Activated CD8-positive, alpha-beta memory T cell treated with anti-CD3 and anti-CD28 coated beads, Interleukin-2, amount 10 ng/mL, durations not matched to agents 7 days and 5 days (primary cell): ENCODE measurements at places on chromosomes 7 and 10. TPM values are rescaled to one million over a fixed set of nuclear protein-coding genes. Genes with fewer than 3 reads are reported as not detected.

ALOX5 gene
- 1.9 TPM for total RNA-seq

DNA sequence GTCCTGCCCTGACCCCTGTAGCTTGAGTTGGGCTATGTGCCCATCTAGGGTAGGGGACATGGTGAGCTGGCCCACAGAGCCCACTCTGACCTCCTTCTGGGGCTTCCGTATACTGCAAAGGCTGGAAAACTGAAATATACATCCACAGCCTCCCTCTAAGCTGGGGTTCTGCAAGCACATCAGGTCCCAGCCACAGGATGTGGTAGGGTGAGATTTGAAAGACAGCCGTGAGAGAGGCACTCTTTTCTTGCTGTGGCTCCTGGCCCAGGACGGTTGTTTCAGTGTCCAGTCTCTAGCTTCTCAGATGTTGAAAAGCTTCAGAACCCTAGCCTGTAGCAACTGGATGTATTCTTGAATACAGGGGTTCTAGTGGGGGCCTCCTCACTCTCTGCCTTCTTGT is 60.1 kb upstream of the ADRB1 start:
- peak; percentile 73 for DNase-seq

GRCh38 chr10:118307220-118307619 is 34.9 kb downstream of the FAM204A start:
- no peak for DNase-seq

GRCh38 chr10:31921031-31921430 is 7.6 kb downstream of the ARHGAP12 start:
- peak; percentile 47 for DNase-seq

- no peak for DNase-seq
Observed at GRCh38 chr10:89364531-89364930, 13.3 kb upstream of the IFIT1B start.

FAS gene
- 73.7 TPM for total RNA-seq

TMEM72 gene
- not detected for total RNA-seq

PTF1A gene
- total RNA-seq, result not detected

DNA sequence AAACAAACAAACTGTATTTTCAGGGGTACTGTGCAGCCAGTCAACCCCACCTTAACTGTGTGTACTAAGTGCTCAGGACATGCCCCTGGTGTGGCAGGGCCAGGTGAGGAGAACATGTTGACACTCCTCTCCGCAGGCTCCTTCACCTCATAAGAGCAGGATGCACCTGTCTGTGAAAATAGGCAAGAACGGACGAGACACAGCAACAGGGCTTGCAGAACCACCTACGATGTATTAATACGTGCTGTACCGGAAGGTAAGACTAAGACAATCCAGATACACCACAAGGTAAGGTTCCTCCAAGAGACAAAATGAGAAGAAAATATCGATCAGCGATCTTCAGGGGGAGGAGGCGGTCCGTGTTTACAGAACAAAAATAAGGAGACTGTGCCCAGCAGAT is 65.8 kb upstream of the CAMK2B start:
- DNase-seq, result peak; percentile 16

TOMM7 gene
- total RNA-seq, result 229 TPM

- DNase-seq, result no peak
Observed at GRCh38 chr10:32386623-32387260, 39.8 kb upstream of the EPC1 start.
